NCI-H82 (cell line): ENCODE measurements at places on chromosomes 4 and X.

- no peak for DNase-seq
Observed at GRCh38 chr4:144967161-144967560, 130.8 kb downstream of the ANAPC10 start.

DNA sequence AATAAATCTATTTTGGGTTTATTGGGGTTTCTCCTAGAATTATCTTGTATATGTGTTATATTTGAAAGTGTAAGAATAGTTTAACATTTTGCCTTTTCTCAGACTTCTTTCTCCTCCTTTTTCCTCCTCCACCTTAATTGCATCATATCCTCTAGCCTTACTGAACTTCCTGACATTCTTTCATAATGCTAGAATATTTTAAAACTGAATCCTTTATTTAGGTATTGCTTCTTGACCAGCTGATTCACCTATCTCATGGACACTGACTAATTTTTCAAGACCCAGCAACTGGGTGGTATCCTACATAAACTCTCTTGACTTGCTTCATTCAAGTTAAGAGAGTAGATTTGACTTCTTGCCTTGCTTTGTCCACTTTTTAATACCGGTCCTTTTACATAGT lies 1508.9 kb downstream of the STIM2 start:
- DNase-seq = no peak

DNA sequence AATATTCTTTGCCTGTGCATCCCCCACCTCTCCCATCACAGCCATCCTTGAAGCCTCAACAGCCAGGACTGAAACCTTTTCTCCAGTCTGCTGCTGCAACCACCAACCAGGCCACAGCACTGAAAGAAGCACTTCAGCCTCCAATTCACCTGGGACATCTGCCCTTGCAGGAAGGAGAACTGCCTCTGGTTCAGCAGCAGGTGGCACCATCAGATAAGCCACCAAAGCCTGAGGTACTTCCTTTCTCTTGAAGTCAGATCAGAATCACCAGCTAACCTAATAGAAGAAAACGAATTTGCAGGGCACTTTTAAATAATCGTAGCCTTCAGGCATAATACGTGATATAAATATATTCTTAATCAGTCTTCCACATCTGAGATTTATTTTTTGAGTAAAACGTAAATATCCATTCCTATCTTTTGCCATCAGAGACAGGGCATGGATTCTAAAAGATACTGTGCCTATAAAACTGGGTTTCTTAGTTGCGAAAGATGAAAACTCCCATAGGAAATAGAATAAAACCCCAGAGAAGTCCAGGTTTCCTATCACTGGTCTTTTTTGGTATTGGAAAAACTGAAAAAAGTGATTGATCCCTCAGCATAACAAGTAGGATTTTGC lies 9.5 kb downstream of the AMBN start:
- DNase-seq = peak; percentile 84

DNA sequence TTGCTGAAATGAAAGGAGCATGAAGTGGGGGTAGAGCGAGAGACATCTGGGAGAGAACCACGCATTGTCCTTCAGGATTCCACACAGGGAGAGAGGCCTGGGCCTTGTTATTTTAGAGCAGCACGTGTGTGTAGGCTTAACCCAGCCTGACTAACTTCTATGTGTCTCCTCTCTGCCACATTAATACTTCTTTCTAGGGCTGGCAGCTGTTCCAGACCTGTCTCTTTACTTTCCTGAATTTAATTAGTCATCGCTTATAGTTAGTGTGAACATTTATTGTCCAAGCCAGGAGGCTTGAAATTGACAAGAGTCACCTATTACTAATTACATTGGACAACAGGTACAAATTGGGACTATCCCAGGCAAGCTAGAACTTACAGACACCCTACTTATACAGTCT lies 51.3 kb downstream of the SMAD1 start:
- no peak for DNase-seq

- peak; percentile 86 for DNase-seq
Observed at GRCh38 chrX:150365051-150365989, 2.2 kb downstream of the MAMLD1 start.

DNA sequence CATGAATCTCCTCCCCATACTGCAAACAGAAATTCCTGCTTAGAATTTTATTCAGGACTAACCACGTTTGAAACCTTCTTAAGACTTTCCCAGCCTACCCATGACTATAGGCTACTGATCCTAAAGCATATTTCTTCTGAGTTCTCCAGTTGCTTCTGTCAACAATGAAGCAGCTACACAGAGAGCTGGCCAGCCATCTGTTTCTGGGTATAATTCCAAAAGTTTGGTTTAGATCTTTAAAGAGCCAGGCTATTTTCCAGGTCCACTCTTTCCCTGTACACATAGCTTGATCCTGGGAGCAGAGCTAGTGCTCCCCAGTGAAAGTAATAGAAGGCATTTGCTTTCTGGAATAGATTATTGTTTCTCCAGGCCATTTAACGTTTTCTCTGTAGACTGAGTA lies 4.0 kb upstream of the ITM2A start:
- DNase-seq = no peak

DNA sequence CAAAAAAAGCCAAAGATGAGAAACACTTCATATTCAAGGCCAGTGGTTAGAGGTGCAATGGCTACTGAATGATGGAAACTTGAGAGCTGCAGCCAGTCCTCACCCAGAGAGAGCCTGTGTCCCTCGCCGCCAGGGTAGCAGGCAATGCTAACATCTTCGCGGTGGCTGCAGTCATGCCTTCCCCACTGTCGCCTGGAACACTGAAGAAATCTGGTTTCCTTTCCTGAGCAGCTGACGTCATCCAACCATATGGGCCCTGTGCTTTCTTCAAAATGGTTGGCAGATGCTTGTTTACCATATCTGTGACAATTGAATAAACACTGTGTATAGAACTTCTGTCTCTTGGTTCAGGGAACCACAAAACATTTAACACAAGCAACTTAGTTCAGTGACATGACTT lies 39.7 kb downstream of the PRSS12 start:
- peak; percentile 74 for DNase-seq

DNA sequence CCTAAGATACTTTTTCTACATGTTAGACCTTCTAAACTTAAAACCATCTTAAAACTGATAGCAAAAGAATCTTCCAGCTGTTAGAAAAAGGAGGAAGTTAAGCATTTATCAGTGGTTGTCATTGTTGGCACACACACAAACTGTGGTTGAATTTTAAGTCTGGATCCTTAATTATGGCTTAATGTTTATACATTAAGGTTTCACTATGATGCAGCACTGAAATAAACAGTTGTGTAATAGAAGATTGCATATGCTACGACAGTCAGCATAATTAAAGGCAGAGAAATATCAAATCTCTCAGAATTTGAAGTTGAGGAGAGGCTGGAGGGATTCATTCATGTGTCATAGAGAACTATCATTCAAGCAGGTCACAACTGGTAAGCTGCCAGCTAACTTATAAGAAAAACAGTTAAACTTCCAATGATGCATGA lies 32.3 kb downstream of the ADGRA3 start:
- no peak for DNase-seq

GRCh38 chrX:137916090-137916746 lies 350.3 kb downstream of the ZIC3 start:
- no peak for DNase-seq

DNA sequence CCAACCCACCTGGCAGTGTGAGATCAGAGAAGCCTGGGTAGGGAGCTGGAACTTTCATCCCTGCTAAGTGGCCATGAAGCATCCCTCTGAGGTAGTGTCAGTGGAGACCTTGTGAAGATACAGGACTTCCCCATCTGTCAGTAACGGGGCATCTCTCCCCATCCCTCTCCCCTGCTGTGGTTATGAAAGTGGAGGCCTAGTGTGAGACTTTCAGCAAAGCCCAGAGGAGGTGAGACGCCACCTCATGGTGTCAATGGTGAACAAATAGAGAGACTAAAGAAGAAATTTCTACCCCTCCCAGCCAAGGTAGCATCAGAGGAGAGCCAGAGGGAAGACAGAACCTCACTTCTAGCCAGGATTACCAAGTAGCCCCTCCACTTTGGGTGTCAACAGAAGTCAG lies 150.2 kb downstream of the VEGFC start:
- DNase-seq = no peak

DNA sequence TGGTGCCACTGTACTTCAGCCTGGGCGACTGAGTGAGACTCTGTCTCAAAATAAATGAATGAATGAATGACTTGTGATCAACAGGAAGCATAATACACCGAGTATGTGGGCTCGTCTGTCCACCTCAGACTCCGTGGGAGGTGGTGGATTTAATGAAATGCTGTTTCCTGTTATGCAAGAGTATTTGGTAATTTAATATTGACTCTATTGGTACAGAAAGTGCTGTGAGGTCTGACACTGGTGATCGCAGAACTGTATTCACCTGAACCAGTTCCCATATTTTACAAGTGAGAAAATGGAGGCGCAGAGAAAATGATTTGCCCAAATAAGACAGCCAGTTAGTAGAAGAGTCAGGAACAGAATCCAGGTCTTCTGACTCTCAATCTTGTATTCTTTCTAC lies 423.3 kb downstream of the RAPGEF2 start:
- DNase-seq = no peak

DNA sequence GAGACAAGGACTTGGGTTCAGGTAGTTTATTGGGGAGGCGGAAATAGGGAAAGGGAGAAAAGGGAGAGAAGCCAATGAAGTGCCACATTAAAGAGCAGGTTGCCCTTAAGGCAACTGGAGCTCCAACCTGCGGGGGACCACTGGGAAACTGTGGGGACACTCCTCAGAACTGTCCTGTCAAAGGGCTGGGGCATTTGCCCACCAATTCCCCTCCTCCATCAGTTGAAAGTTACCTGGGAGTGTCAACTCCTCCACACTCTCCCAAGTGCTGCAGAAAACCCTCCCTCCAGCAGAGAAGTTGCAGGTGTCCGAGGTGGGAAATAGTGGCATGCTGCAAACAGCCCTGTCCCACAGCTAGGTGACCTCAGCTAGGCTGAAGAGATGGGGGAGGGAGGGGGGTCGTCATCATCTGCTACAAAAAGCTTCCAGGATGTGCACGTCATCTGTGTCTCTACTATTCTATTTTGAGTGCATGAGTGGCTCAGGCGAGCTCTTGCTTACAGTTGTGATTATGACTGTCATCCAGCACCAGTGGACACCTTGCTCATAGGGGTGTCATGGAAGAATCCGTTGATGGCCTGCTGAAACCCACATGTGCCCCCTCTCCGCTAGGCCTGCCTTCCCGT lies 41.5 kb upstream of the XPNPEP2 start:
- DNase-seq = no peak

DNA sequence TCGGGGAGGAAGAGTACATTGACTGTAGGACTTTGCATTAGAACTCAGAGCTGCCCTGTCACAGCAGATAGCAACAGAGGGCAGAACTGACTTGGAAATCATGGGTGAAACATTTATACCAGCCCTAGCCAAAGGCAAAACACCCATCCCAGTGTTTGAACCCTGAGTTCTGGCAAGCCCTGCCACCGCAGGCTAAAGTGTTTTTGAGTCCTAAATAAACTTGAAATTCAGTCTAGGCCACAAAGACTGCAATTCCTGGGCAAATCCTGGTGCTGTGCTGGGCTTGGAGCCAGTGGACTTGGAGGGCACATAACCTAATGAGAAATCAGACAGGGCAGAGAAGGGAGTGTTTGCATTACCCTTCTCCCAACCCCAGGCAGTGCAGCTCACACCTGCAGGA lies 1015.7 kb downstream of the FSTL5 start:
- no peak for DNase-seq

DNA sequence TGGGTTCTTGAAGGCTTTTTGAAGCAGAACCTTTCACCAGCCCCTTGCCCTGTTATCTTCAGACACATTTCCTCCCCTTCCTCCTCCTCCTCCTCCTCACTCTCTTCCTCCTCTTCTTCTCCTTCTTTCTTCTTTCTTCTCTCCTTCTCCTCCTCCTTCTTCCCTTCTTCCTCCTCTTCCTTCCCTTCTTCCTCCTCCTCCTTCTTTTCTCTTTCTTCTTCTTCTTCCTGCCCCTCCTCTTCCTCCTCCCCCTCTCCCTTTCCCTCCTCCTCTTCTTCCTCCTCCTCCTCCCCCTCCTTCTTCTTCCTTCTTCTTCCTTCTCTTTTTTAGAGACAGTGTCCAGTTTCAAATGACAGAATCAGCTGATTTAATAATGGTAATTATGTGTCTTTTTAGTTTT lies 226.0 kb downstream of the DKK2 start:
- no peak for DNase-seq

DNA sequence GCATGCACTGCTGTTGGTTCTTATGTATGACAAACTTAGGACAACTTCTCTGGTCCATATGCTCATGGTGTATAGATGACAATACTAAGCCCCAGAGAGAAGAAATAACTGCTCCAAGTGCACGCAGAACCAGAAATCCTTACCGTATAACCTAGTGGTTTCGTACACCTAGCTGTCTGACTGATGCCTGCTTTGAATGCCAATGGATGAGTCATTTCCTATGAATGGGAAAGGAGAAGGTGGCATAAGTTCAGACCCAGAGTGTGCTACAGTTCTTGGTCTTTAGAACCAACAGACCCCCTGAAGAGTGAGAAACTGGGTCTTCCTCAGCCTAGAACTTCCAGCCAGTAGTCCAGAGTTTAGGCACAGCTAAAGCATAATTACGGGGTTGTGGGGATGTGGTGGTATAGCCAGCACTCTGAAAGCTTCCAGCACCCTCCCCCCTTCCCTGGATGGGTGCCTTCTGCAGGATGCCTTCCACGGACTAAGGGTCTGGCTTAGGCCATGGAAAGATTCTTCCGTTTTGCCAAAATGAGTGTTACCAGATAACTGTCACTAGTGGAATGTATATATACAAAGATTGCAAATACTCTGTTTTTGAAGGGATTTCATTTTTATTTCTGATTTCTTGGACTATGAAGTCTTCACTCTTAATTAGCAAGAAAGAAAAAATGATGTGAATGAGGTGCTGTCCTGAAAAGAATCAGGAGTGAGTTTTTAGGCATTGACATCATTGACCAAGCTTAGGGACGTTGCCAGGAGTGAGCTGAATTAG lies 84.6 kb upstream of the PACRGL start:
- DNase-seq = no peak

DNA sequence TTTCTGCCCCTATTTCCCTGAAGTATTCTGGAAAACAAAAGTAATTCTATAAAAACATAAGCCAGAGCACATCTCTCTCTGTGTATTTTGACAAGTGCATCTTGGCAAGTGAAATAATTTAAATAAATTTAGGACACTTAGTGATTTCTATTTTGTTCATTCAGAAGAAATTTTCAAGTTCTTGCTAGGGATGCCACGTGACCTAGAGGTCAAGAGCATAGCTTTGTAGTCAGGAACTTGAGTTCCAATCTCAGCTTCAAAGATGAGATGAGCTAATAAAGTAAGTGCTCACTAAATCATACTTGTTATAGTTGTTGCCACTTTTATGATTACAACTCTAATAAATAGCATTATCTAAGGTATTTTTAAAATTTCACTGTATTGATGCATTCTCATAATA lies 13.8 kb downstream of the KDR start:
- DNase-seq = no peak

- DNase-seq = no peak
Observed at GRCh38 chrX:54230435-54231148, 47.5 kb upstream of the FAM120C start.

- peak; percentile 47 for DNase-seq
Observed at GRCh38 chr4:139768896-139769295, 103.3 kb downstream of the MGST2 start.
